ENCODE measurements at places on chromosomes 5 and 9. TPM values are rescaled to one million over a fixed set of nuclear protein-coding genes. Genes with fewer than 3 reads are reported as not detected.

FOXI1 gene
- total RNA-seq = not detected

RUSC2 gene
- total RNA-seq = 2.1 TPM

SUSD3 gene
- total RNA-seq = 9.4 TPM

GFI1B gene
- total RNA-seq = 0.87 TPM

LRRC8A gene
- 23.6 TPM for total RNA-seq

All from activated T-cell treated with anti-CD3 and anti-CD28 coated beads, Interleukin-2, amount 50 U/mL, for 4 hours (primary cell).